ENCODE measurements at places on chromosomes 3 and 15.

GRCh38 chr15:73865904-73866303, 7.5 kb upstream of the TBC1D21 start:
- no peak for DNase-seq

DNA sequence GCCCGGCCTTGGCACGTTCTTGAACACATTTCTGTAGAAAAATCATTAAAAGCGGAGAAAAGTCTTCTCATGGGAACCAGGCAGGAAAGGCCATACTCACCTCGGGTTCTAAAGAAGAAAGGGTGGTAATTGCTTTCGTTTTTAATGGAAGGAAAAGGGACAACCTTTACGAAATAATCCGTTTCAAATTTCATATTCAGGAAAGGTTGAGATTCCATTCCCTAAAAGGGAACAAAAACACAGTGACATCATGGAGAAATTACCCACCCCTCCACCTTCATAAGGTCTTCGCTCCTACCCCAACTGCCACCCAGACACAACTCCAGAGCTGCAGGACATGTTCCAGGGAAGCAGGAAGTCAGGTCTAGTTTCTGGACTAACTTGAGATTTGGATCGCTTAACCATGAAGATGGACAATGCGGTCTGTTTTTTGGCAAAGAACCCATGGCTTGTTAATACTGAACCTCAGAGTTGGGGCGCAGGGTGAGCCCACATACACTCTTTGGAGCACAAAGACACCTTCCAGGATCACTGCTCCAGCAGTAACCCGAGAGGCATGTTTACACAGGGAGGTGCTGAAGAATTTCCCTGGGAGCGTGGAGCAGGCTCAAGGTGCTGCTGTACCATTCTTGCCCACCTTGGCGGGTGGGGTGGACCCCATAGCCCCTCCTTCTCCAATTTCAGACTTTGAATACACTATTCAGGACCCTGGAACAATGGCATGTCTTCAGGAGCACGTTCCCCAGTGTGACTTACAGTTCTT, 49.2 kb downstream of the SPATA12 start:
- no peak for DNase-seq

GRCh38 chr3:43206632-43207031, 79.7 kb upstream of the SNRK start:
- DNase-seq, result no peak

DNA sequence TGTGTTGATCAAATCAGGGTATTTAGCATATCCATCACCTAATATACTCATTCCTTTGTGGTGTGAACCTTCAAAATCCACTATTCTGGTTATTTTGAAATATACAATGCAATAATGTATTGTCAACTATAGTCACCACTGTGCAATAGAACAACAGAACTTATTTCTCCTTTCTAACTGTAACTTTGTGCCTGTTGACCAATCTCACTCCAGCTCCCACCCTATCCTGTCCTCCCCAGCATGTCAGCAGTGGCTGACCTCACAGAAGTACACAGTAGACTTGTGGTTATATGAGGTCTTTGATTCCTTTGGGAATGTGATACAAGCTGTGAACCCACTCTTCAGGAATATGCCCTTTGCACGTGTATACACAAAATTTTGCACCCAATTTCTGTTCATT, 64.2 kb downstream of the ECT2 start:
- DNase-seq, result no peak

DNA sequence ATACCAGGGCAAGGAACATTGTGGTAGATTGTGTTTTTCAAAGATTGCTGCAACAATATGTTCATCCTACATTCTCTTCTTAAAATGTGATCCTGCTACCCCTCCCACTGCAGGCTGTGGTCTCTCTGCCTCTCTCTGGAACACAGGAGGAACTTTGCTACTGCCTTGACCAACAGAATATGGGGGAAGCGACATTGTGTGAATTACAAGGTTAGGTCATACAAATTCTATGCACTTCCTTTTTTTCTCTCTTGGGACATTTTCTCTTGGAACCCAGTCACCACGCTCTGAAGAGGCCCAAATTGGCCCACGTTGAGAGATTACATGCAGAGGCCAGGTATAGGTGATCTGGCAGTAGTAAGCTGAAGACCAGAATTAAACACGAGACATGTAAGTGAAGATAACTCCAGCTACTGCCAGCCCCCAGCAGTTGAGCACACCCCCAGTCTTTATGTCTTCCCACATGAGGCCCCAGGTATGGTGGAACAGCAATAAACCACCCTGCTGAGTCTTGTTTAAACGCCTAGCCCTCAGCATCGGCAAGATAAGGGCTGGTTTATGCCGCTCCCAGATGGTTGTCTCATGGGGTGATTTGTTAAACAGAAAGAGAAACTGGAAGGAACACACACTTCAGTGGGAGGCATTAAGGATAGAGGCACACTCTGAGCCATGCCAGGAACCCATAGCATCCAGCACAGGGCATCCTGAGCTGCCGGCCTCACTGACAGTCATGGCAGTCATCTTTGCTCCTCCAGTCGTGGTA, 59.9 kb downstream of the FAM43A start:
- DNase-seq, result no peak

DNA sequence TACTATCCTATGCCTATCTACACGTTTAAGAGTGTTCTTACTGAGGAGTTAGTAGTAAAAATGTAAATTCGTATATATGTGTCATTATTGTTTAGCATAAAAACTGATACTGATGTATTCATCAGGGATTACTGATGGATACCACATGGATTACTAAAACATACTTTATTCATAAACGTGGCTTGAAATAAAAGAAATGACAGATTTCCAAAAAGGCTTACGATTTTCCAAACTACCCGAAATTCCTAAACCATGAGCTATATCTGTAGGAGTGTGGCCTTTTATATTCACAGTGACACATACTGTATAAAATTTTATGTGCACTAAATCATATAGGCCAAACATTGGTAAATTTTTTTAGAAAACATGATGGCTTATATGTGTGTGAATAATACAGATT, 6.9 kb downstream of the TSC22D2 start:
- no peak for DNase-seq

DNA sequence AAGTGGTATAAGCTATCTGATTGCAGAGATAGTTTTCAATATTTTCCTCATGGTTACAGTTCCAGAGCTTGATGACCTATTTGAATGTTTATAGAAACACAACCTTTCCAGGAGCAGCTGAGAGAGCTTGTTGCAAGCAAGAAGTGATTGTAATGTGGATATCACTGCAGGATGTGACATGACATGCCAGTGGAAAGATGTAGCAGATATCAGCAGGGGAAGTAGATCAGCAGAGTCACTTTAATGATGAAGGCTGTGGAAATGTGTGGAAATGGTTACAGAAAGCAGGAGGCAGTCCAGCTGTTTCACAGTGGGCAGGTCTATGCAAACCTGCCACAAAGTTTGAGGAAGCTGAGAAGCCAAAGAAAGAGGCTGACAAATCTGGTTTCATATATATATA, 21.0 kb downstream of the TMEM158 start:
- no peak for DNase-seq

GRCh38 chr3:126607214-126607908, 47.6 kb downstream of the TXNRD3 start:
- no peak for DNase-seq

DNA sequence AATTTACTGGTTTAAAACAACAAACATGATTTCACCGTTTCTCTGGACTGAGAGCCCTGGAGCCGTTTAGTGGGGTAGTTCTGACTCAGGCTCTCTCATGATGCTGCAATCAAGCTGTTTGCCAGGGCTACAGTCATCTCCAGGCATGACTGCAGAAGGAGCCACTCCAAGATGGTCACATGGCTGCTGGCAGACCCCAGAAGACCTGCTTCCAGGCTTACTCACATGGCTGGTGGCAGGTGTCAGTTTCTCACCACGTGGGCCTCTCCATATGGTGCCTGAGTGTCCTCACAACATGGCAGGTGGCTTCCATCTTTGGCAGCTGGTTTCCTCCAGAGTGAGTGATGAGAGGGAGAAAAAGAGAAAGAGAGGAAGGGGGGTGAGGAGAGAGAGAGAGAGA, 378.3 kb upstream of the RGMA start:
- peak; percentile 70 for DNase-seq

DNA sequence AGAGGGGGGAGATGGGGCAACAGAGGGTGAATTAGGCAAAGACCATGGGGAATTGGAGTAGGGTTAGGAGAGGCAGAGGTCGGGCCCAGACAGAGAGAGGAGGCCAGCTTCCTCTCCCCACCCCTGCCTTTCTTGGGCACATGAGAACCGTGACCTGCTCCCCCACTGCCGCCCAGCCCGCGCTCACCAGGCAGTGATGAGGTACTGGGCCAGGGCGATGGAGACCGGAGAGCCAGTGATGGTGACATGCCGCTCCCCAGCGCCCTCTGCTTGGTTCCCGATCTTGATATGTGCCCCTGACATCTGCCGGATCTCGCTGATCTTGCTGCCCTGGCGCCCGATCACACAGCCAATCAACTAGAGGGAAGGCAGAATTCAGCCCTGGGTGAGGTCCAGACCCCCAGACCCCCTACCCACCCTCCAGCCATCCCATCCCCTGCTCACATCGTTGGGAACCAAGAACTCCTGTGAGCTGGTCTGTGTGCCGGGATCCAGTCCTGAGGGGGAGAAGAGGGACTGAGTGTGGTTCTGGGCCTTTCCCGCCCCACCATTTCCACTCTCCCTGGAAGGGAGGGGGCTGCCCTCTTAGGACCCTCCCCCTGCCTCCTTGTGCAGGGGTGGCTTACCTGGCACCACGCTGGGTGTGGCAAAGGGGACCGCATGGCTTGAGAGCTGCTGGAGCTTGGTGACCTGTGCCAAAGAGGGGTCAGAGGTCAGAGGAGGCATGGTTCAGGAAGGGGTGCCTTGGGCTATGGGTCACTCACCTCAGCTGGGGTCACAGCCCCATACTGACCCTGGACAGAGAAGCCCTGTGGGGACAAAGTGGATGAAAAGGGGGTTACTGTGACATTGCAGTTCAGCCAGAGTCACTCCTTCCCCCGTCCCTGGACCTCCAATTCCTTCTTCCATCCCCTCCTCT, 3.7 kb downstream of the GPR62 start:
- DNase-seq, result no peak

DNA sequence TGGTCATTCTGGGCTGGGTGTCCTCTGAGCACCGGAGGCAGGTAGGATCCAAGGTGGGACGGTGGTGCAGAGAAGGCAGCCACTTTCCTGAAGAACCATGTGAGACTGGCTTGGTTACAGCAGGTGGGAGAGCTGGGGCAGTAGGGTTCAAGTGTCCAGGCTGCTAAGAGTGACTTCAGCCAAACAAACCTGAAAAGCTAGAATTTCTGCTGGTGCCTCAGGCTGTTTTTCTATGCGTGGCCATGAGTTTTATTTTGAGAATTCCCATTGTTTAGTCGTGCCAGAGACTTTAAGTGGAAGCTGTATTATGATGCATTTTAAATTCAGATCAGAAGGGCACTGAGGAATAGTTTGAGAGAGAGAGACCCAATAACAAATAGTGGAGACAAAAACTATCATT, 20.1 kb downstream of the USP13 start:
- DNase-seq, result no peak

GRCh38 chr3:134931045-134931785, 136.2 kb downstream of the EPHB1 start:
- no peak for DNase-seq

GRCh38 chr15:39400821-39401550, 179.9 kb upstream of the THBS1 start:
- no peak for DNase-seq

- DNase-seq, result no peak
Measured at GRCh38 chr15:80445300-80446041, 41.3 kb downstream of the ARNT2 start.

DNA sequence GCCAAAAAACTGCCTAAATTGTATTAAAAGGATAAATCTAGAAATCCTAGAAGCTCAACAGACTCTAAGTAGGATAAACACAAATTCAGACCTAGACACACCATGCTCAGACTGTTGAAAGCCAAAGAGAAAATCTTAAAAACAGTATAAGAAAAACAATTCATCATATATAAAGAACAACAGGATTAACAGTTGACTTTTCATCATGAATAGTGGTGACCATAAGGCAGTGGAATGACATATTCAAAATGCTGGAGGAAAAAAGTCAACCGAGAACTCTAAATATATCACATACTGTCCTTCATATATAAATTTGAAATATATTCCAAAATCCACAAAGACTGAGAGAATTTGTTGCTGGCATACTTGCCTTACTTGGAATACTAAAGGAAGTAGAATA, 77.3 kb downstream of the CEP152 start:
- DNase-seq, result no peak

DNA sequence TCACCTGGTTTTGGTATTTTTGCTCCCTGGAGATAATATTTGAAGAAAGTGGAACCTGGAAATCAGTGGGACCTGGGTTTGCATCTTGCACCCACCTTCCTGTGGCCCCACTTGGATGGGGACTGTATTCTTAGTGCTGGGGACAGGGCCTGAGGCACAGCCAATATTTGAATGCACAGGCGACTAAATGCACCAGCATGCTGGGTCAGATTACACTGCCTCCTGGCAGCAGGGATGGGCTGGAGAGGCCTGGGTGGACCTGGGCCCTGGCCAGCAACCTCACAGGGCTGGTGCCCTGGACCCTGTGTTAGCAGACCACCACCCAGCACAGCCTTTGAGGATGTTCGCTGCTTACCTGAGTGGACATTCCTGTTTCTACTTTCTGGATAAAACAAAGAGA, 10.5 kb downstream of the ITIH4 start:
- DNase-seq, result no peak

GRCh38 chr15:59274126-59274970, 67.7 kb downstream of the LDHAL6B start:
- DNase-seq, result no peak

DNA sequence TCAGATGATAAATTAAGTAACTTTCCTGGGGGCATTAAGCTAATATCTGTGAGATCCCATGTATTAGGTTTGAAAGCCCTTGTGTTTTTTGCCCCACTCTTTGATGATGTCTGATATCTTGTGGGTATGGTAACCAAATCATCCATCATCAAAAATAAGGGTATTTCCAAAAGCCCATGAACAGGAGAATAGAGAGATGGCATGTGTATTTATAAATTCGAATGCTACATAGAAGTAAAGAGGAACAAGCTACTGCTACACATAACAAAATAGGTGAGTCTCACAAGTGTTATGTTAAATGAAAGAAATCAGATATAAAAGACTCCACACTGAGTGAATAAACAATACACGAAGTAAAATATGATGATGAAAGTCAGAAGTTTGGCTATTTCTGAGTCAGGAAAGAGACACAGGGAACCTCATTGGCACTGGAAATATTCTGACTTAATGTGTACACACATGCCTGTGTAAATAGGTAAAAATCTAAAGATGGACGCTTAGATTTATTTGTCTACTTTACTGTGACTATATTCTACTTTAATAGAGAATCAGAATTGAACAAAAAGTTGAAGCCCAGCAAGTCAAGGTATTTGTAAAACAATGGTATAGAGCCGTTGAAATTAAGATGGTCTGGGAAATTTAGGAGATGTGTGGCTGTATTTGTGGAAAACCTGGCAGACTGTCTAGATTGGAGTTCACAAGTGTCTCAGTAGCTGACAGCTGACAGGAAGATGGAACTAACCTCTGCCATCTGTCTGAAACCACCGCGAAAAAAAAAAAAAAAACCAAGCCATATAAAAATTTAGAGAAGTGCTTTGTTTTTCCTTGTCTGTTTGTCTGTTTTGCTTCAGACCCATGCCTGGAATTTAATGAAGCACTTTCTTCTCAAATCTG, 111.0 kb upstream of the TGFBR2 start:
- no peak for DNase-seq
